Effector memory CD8-positive, alpha-beta T cell (primary cell): ENCODE measurements at places on chromosomes 7 and 10.

GRCh38 chr7:44320794-44321371, 4.5 kb downstream of the CAMK2B start:
- DNase-seq = no peak

GRCh38 chr10:46234431-46235060, 52.3 kb upstream of the ANTXRL start:
- DNase-seq = no peak

DNA sequence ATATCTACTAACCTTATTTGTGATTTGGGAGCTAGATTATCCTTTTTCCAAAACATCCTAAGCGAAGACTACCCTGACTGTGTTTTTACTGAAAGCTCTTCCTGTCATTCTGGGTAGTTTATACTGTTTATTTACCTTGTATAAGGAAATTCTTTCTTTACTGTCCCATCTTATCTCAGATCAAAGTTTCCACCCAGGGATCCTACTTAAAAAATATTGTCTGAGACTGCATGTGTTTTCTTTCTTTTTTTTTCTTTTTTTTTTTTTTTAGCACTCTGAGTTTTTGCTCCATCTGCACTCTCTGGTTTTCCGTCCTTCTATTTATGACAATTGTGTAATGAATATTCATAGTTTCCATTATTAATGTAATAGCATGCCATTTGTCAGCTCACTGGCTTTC, 26.5 kb downstream of the CDK14 start:
- no peak for DNase-seq

GRCh38 chr7:85612514-85612913, 425.7 kb upstream of the SEMA3D start:
- no peak for DNase-seq

GRCh38 chr10:78445308-78445707, 411.6 kb downstream of the RPS24 start:
- DNase-seq = no peak

- peak; percentile 17 for DNase-seq
Measured at GRCh38 chr7:152336754-152337368, 98.9 kb downstream of the KMT2C start.

DNA sequence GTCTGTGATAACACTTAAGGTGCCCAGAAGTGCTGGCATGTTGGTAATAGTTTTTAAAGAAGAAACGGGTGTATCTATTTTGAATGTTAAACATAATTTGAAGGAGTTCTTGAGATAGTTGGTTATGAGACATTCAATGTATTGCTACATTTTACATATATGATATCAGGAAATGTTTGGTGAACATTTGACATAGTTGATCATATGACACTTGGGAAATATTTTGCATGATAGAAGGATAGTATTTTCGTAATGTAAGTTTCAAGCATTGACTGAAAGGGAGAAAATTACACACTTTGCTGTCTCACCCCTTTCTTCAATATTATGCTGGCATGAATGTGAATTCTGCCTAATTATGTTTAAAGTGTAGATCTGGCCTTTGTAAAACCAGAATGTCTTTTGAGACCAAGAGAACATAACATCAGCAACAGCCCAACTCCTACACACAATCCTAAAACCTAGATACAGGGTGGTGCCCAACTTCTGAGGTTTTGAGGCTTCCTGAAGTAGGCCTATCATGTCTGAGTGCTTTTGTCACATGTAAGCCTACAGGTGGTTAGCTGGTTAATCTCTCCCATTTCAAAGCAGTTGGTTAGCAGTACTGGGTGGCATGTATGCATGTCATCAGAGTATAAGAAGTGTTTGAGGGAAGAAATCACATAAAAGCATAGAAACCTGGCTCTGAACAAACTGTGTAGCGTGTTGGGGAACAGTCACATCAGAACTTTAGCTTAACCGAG, 2.1 kb downstream of the ADD3 start:
- peak; percentile 43 for DNase-seq

DNA sequence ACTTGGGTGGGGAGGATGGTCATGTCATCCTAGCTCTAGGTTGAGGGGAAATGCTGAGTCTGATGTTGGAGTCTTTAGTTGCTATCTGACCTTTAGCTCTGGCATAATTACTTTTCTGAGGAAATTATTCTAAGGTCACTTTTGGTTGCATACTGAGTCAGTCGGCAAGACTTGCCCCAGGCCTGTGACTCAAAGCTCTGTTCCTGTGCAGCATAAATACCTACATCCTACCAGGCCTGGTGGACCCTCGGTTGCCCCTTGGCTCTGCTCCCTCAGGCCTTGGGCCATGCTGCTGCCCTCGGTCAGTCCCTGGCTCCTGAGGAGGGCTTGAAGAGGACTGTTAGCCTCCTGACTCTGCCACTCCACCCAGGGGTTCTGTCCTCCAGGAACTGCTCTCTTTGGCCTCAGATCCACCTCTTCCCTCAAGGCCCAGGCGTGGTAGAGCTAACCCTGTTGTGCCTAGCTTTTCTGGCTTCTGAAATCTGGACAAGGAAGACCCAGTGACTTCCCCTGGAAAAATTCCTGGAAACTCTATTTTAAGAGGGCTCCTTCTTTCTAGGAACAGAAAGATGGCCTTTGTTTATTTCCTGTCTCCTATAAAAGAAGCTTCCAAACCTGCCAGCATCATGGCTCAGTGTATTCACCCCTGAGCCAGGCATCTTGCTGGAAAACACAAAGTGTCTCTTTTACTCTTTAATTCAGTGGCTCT, 71.2 kb downstream of the TMEM178B start:
- DNase-seq = no peak

GRCh38 chr10:76582531-76582930, 1055.1 kb downstream of the KCNMA1 start:
- no peak for DNase-seq

DNA sequence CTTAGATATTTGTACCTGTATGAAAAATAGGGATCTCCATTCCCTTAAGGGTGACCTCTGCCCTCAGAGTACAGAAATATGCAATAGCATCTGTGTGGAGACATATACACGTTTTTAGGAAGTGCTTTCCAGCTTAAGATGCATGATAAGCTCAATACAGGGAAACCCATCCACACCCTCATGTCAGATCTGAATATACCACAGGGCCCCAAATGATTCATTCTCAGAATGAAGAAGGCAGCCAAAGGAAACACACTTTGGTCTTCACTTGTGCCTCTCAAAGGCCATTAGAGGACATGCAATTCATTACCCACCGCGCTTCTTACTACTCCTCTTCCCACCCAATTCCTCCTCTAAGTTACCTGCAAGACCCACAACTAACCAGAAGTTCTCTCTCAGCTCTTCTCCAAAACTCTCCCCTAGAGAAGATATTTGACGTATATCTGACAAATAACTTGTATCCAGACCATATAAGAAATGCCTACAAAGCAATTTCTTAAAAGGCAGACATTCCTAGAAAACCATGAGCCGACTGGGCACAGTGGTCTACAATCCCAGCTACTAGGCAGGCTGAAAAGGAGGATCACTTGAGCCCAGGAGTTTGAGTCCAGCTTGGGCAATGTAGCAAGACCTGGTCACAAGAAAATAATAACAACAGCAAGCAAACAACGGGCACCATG, 103.0 kb downstream of the OAT start:
- no peak for DNase-seq

DNA sequence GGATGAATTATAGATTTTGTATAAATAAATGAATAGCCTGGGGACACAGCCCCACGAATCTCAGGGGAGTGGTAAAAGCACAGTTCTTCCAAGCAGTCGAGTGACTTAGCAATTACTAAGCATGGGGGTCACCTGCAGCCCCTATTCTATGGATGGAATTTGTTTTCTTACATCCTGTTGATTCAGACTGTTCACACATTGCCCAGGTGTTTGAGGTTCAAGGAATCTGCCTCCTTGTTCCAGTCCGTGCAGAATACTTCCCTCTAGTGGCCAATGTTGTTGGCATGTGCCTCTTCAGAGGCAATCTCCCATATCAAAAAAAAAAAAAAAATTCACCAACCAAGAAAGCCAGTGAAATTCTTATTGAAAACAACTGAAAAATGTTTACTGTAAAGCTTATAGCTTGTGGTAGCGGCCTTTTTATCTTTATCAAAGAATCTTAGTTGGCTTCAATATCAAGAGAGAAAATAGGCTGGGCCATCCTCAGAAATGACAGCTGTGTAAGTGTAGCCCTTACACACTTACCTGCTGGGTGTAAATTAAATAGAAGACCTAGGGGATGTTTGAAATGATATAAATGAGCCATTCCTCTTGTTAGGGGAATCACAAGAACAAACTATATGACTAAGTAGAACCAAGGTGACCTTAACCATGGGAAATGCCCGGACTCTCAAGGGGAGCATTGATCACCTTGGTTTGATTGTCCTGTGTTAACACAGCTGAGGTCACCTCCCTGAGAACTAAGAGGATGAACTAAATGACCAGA, 7.8 kb downstream of the LIPM start:
- peak; percentile 26 for DNase-seq

DNA sequence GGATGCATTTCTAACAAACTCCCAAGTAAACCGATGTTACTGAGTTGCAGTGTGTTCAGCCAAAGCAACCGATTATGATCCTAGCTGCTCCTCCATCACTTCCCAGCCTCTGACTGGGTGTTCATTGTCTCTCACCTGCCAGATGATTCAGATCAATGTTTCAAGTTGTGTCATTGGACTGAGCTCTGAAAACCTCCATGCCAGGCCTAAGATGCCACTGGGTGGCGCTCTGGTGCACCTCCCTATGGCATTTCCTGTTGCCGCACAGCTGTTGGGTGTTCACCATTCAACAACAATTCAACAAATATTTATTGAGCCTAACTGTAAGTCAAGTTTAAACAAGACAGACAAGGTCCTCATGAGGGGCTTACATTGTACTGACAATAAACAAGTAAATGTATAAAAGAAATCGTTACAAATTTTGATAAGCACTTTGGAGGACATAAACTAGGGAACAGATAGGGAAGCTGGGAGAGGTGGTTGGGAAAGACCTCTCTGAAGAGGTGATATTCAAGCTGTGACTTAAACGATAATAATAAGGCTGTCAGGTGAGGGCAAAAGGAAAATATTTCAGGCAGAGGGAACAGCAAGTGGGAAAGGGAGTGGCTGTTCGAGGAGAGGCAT, 22.8 kb downstream of the RGR start:
- DNase-seq = peak; percentile 65

DNA sequence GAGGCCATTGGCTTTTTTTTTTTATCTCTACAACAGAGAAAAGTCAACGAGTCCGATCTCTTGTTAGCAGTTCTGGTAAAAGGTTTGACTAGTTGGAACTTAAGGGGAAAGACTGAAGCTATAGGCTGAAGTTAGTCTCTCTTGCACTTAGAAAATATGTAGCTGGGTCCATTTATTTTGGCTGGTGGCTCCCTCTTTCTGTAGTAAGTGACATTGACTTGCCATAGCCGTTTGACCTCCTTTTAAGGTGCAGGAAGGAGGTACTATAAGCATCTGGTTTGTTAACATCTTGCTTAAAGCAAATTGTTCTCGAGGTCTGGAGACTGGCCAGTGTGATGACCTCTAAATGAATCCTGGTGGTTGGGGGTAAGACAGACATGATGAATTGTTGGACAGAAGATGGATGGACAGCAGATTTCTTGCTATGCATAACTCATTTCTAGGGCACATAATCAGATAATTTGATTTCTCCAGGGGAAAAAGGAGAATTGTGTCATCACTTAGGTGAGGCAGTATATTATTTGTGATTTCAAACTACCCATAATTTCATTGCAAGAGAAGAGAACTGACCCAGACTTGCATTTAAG, 356.3 kb upstream of the GALNT17 start:
- DNase-seq = no peak

- DNase-seq = no peak
Measured at GRCh38 chr10:21047096-21047495, 150.0 kb upstream of the NEBL start.

- no peak for DNase-seq
Measured at GRCh38 chr7:47227762-47228177, 354.1 kb downstream of the TNS3 start.

DNA sequence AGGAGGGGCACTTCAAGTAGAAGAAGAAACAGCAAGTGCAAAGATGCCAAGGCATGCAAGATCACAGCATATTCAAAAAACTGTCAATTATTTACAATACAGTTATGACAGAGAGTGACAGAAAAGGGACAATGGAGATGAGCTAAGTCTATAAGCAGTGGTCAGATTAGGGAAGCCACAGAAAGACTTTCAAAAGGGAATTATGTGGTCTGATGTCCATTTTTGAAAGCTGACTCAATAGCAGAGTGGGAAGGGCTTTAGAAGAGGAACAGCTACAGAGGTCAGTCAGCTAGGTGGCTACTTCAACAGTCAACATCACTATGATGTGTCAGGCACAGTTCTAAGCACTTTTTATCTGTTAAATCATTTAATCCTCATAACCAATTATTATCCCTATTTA, 45.2 kb upstream of the SPOCK2 start:
- no peak for DNase-seq

- peak; percentile 33 for DNase-seq
Measured at GRCh38 chr10:16891375-16892313, 74.4 kb upstream of the RSU1 start.

DNA sequence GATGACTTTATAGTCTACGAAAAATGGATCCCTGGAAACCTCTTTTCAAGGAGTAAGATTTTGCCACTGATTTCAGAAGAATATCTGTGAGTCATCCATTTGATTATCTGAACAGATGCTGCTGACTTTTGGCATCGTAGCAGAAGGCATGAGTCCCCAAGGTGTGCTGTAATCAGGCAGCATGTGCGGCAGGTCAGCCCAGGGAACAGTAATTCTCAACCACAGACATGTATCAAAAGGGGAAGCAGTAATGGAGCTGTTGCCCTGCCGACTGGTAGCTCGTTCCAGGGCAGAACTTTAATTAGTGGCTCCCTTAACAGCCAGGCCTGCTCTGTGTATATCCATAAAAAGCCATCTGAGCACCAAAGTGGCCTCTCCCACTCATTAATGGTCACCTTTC, 5.7 kb upstream of the VWC2 start:
- no peak for DNase-seq

DNA sequence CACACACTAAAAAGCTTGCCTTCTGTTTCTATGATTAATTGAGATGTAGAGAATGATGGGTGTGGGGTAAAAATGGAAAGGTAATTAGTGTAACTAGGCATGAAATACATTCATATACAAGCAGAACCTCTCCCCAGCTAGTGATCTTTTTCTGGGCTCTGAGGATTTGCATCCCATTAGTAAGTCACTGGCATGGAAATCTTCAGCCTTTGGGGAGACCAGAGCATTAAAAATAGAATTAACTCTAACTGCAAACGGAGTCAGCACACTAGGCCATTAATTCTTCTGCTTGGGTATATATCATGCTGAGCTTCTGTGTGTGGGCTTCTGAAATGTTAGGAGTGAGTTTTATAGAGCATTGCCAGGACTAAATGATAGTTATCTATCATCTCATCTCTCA, 128.9 kb downstream of the HDAC9 start:
- DNase-seq = no peak

GRCh38 chr7:75914169-75914654, 743 bp upstream of the POR start:
- no peak for DNase-seq

- DNase-seq = no peak
Measured at GRCh38 chr7:74012842-74013249, 15.1 kb upstream of the ELN start.
